ENCODE measurements at places on chromosomes 4 and X.

DNA sequence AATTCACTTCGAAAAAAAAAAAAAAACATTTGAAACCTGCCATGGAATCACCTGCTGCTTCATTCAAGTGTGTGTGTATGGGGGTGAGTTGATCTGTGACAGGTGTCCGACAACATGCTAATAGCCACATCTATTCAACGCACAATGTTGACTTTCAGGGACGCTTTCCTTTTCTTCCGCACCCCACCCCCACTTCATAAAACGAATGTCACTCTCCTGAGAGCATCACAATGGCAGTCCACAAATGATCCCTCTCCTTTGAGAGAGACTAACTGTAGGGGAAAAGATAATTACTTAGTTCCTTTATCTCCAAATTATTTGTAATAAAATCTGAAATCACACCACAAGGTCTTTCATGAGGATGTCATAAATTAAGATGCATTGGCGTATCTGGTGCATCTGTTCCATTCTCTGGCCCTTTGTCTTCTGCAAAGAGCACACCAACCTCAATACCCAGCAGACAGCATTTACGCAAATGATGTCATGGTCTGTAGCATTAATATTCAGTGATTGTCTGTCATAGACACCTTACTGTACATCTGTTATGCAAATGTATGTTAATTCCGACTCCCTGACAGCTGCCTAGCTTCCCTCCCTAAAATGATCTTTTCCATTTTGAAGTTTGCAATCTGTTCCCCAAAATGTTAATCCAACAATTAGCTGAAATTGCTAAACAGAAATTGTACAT lies 640.0 kb upstream of the BOD1L1 start:
- DNase-seq = no peak

- DNase-seq = no peak
Observed at GRCh38 chr4:124953486-124953885, 241.0 kb upstream of the ANKRD50 start.

DNA sequence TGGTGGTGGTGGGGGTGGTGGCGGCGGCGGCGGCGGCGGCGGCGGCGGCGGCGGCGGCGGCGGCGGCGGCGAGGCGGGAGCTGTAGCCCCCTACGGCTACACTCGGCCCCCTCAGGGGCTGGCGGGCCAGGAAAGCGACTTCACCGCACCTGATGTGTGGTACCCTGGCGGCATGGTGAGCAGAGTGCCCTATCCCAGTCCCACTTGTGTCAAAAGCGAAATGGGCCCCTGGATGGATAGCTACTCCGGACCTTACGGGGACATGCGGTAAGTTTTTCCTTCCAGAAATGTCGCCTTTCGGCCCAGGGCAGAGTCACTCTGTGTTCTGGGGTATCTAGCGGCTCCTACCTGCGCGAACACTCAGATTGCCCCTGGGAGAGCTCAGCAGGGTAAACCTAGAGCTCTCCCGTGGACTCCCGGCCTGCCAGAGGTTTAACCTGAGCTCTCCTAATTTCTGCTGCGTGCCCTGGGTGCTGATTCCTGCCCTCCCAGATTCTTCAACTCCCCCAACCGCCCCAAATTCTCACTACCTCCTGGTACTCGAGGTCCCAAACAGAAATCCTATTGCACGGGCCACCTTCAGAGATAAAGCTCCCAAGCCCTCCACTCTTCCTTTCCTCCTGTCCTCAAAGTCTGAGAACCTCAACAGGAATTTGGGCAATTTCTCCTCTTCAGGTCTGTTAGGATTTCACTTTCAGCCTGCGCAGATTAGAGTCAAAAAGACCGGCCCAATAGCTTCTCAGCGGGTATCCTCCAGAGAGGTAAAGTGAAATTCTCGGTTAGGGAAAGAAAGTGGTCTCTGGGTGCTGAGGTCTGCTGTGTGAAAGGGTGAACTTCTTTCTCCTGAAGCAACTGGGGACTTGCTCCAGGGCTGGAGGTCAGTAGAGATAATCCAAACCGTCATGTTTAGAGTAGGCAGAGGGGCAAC lies 2.9 kb downstream of the AR start:
- DNase-seq = no peak

- no peak for DNase-seq
Observed at GRCh38 chr4:6332042-6332668, 62.5 kb downstream of the WFS1 start.

- DNase-seq = no peak
Observed at GRCh38 chr4:113979905-113980615, 613 bp upstream of the ARSJ start.

- no peak for DNase-seq
Observed at GRCh38 chr4:113822555-113823290, 61.2 kb upstream of the CAMK2D start.

DNA sequence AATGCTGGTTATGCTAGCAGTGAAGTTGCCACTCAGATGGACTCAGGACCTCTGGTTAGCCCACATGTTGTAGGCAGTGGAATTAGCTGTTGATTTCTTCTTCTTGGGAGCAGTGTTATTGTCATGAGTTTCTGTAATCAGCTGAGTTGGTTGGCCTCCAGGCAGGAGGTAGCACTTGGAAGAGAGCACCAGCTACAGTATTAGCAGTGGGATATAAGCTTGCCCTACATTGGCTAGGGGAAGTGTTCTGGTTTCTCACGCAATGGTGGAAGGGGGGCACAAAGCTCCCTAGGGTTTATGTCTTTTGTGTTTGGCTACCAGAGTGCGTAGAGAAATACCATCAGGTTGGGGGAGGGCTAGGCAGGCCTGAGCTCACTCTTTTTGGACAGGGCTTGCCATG lies 34.0 kb upstream of the UCP1 start:
- no peak for DNase-seq

DNA sequence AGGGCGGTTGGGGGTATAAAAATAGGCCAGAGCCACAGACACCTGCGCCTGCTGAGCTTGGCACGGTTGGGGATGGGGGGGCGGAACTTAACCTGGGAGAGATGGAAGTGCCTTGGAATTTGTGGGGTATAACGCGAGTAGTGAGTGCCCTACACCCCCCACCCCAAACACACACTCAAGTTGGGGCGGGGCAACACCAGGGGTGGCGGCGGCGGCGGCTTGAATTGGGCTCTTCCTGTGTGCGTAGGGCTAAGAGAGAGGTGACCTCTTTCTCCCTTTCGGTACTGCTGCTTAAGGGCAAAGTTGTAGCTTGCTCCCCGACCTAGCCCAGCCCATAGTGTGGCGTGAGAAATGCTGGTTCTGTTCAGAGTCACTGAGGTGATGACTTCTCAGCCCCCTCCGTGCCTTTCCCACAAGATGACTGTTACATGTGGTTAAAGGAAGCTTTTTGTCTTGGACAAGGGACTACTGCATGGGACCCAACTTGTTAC lies 839 bp downstream of the STK26 start:
- no peak for DNase-seq

- DNase-seq = no peak
Observed at GRCh38 chr4:153438916-153439756, 27.0 kb upstream of the TMEM131L start.

GRCh38 chr4:147794314-147794680 lies 62.4 kb downstream of the ARHGAP10 start:
- no peak for DNase-seq

- no peak for DNase-seq
Observed at GRCh38 chr4:43394976-43395375, 502.5 kb downstream of the GRXCR1 start.

DNA sequence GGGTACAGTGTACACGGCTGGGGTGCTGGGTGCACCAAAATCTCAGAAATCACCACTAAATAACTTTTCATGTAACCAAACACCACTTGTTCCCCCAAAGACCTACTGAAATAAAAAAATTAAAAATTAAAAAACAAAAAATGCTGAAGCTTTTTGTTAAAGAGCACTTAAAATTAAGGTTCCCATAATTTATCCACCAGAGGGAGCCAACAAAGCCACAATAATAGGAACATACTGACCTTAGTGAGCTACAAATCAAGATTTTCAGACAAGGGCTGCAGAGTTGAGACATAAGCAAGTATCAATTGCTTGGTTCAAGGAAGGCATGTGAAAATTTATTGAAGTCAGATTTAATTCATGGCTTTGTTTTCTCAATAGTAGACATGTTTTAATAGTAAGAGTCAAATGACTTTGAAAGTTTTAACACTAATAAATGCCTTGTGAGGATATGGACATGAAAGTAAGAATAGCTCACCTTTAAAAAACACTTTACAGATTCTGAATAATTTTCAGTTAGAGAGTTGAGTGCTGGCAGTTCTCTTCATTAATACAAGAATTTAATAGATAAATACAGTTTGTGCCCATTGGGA lies 43.0 kb upstream of the SCOC start:
- no peak for DNase-seq
